CD8-positive, alpha-beta T cell (primary cell): ENCODE measurements at places on chromosomes 16 and 17. TPM values are rescaled to one million over a fixed set of nuclear protein-coding genes. Genes with fewer than 3 reads are reported as not detected.

PPY gene
- total RNA-seq: not detected

GPR139 gene
- total RNA-seq: not detected

TAC4 gene
- total RNA-seq: not detected

CTRL gene
- 18.6 TPM for total RNA-seq

TMC6 gene
- 535 TPM for total RNA-seq

TPSG1 gene
- total RNA-seq: not detected

TMIGD1 gene
- total RNA-seq: not detected

PRAC2 gene
- total RNA-seq: not detected

AXIN2 gene
- 15.8 TPM for total RNA-seq

SLFN14 gene
- not detected for total RNA-seq

OR3A3 gene
- total RNA-seq: not detected

KRTAP3-1 gene
- not detected for total RNA-seq

C1QTNF8 gene
- not detected for total RNA-seq

NTN1 gene
- 0.08 TPM for total RNA-seq

KRT12 gene
- not detected for total RNA-seq

CAPNS2 gene
- total RNA-seq: not detected

BCAS3 gene
- 20.3 TPM for total RNA-seq

CEP295NL gene
- total RNA-seq: 5.3 TPM

HOXB1 gene
- total RNA-seq: not detected

PTX4 gene
- total RNA-seq: not detected

TAX1BP3 gene
- total RNA-seq: 5.5 TPM

SPECC1 gene
- 8.8 TPM for total RNA-seq

TPSD1 gene
- total RNA-seq: not detected

CDC42EP4 gene
- total RNA-seq: 3.5 TPM

ZG16B gene
- not detected for total RNA-seq

TBC1D3C gene
- not detected for total RNA-seq

ACSM2A gene
- not detected for total RNA-seq

CBX4 gene
- 268 TPM for total RNA-seq

KRT25 gene
- total RNA-seq: not detected

FBXL19 gene
- total RNA-seq: 5.9 TPM

MT4 gene
- total RNA-seq: not detected

SLC52A1 gene
- total RNA-seq: not detected

CLTC gene
- 73.4 TPM for total RNA-seq

TVP23A gene
- total RNA-seq: not detected

LRRC3C gene
- total RNA-seq: not detected

IL17C gene
- 0.81 TPM for total RNA-seq

ADORA2B gene
- total RNA-seq: not detected

HSD11B2 gene
- not detected for total RNA-seq

ZFPM1 gene
- total RNA-seq: 43.4 TPM

CD300A gene
- total RNA-seq: 4.5 TPM

TMC5 gene
- not detected for total RNA-seq

EXOC3L1 gene
- not detected for total RNA-seq

KIF2B gene
- not detected for total RNA-seq

EMP2 gene
- not detected for total RNA-seq

CRISPLD2 gene
- 1.7 TPM for total RNA-seq
